ENCODE measurements at places on chromosomes 7 and 10. TPM values are rescaled to one million over a fixed set of nuclear protein-coding genes. Genes with fewer than 3 reads are reported as not detected.

Gene SNX10
- total RNA-seq: 0.28 TPM

Gene SFRP5
- not detected for total RNA-seq

Gene KIF11
- total RNA-seq: 42.0 TPM

Gene GRB10
- 60.4 TPM for total RNA-seq

Gene TMEM270
- not detected for total RNA-seq

Gene CALD1
- total RNA-seq: 1,050 TPM

Gene CASP7
- 25.7 TPM for total RNA-seq

Gene NUPR2
- not detected for total RNA-seq

Gene GPRIN2
- total RNA-seq: not detected

Gene ANKRD2
- 0.85 TPM for total RNA-seq

Gene LIPJ
- not detected for total RNA-seq

Gene SPDYE5
- not detected for total RNA-seq

Gene ZNF248
- total RNA-seq: 4.6 TPM

Gene LRRC18
- not detected for total RNA-seq

Gene AGR3
- not detected for total RNA-seq

Gene IMPDH1
- 75.2 TPM for total RNA-seq

Gene MYL7
- total RNA-seq: not detected

Gene EN2
- total RNA-seq: not detected

Gene DNMBP
- total RNA-seq: 21.1 TPM

Gene CPA2
- not detected for total RNA-seq

Gene TMEM130
- 0.38 TPM for total RNA-seq

Gene SRGN
- total RNA-seq: 2,025 TPM

Gene SPDYE18
- 0.28 TPM for total RNA-seq

Gene BTBD16
- total RNA-seq: under 0.01 TPM

Gene C10orf67
- total RNA-seq: 0.19 TPM

Gene TAS2R39
- total RNA-seq: not detected

Gene HYAL4
- total RNA-seq: not detected

Gene RBM20
- total RNA-seq: 0.19 TPM

Gene PVRIG
- 0.19 TPM for total RNA-seq

Gene PNLIPRP3
- total RNA-seq: not detected

Gene GSDME
- 60.3 TPM for total RNA-seq

Gene ABCB1
- total RNA-seq: 2.0 TPM

Gene AKR1C3
- total RNA-seq: 91.6 TPM

Gene MRPS33
- total RNA-seq: 40.1 TPM

Gene PNPLA8
- 34.3 TPM for total RNA-seq

Gene ASB10
- total RNA-seq: not detected

Gene ADIRF
- total RNA-seq: 69.4 TPM

Gene DDC
- total RNA-seq: not detected
